ENCODE measurements at places on chromosomes 4 and X. TPM values are rescaled to one million over a fixed set of nuclear protein-coding genes. Genes with fewer than 3 reads are reported as not detected.

The PASD1 gene
- not detected for total RNA-seq

The CLDN34 gene
- total RNA-seq = not detected

DNA sequence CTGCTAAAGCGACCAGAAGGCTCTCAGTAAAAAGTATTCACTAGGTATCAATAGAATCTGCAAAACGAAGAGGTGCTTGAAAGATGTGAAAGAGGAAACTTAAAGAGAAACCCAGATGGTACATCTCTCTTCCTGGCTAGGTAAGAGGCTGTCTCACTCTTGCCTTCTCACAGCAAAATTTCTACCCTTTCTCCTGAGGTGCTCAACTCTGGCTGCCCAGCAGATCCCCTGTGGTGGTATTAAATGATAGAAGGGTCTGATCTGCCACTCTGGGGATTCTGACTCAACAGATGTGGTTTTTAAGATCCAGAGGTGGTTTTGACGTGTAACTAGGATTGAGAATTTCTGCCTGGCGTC is 14.9 kb upstream of the TSPAN5 start:
- no peak overlapping the region for H3K27ac ChIP-seq
- DNase-seq = no peak
- H3K27me3 ChIP-seq = no peaks in the 10 kb centered on the region
- no peak overlapping the region for H3K4me3 ChIP-seq

DNA sequence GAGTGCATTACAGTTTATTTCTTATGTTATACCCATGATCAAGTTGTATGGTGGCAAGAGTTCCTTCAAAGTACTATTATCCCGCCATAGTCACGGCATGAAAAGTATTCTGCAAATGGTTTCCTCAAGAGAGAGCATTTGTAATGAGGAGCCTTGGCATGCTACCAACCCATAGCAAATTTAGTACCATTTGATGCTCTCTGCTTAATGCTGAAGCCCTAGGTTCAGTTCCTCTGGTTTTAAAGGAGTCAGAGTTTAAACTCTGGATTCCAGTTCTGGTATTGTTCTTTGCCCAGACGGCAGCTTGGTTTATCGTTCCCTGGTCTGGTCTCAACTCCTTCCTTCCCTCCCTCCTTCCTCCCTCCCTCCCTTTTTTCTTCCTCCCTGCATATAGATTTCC is 371.3 kb downstream of the BMPR1B start:
- no peaks in the 10 kb centered on the region for H3K4me1 ChIP-seq
- no peak for DNase-seq
- no peak overlapping the region for H3K27ac ChIP-seq
- H3K4me3 ChIP-seq = no peak overlapping the region
- H3K27me3 ChIP-seq = no peaks in the 10 kb centered on the region
